Putamen (tissue), 1 donor: ENCODE measurements at places on chromosomes 7 and 10.

DNA sequence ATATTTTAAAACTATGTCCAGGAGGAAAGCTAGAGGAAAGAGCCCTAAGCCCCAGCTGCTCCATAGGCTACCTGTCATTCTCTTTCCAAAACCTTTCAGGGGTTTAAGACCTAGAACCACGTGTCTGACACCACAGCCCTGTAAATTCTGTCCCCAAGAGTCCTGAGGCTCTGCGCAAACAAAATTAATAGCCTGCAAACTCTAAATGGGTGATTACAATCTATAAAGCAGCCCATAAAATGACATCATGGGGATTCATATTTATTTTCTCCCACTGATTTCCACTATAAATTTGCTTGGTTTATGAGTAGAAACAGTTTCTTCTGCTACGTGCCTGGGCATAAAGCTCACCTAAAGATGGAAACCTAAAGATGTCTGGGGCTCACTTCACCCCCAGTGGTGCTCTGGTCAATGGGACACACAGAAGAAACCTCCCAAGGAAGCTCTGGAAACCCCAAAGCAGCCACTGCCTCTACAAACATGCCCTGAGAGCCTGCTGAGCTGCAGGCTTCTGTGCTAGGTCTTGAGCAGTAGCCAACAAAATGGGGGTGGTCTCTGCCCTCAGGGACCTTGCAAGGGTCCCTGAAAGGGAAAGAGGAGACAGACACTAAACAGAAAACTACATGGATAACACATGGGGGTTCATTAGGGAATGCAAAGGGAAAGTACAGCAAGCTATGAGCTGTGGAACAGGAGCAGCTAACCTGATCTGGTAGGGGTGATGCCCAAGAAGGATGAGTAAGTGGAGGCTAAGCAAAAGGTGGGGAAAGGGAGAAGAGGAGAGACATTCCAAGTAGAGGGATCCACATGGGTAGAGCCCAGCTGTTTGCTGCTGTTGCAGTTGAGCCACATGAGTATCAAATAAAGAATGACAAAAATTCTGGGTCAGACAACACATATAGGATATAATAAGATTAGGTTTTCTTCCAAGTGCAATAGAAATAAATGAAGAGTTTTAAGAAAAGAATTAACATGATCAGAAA, 331.7 kb downstream of the KCNMA1 start:
- DNase-seq: no peak

GRCh38 chr10:70967591-70968587, 79.5 kb upstream of the PCBD1 start:
- DNase-seq: no peak

DNA sequence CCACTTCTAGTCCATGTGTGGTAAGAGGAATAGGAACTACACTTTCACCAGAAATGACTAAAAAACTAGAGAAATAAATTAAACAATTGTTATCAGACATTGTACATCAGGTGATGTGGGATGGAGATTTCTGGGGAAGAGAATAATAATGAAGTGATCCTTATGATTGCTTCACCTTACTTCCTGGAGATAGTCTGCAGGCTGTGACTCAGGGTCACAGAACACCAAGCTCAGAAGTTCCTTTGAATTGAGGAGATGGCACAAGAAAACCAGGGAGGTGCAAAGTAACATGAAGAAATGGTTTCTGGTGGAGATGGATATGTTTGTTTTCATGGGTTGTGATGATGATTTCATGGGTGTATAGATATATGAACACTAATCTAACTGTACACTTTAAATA, 44.5 kb downstream of the ZWINT start:
- no peak for DNase-seq

GRCh38 chr7:135601182-135601581, 43.5 kb downstream of the NUP205 start:
- no peak for DNase-seq

- DNase-seq: no peak
Observed at GRCh38 chr7:95976369-95977060, 204.2 kb downstream of the DYNC1I1 start.

- DNase-seq: no peak
Observed at GRCh38 chr10:79387466-79387973, 40.3 kb downstream of the PPIF start.

- no peak for DNase-seq
Observed at GRCh38 chr10:133326745-133327650, 9.7 kb downstream of the CALY start.

DNA sequence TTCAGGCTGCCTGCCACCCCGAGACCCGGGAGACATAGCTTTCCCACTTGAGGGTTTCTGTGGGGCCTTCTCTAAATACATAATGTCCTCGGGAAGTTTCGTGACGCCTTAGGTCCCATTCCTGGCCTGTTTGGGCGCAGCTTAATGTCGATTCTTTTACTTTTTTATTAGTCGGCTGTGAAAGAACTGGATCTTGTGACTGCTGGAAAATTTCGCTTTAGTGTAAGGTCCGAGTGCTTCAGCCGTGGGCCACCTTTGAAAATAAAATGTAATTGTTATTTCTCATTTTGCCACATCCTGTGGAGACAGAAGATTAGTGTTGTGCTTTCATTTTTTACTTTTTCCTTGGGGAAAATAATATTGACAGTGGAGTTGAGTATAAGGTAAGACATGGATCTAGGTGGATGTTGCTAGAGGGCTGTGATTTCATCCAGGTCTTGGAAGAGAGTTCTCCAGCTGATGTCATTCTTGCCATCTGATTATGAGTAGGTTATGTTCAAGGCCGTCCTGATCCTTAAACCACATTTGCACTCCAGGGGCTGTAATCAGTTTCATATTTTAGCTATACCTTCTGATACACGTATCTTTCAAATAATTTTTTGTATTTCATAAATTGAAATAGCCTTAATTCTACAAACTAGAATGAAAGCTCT, 830 bp downstream of the RAB18 start:
- no peak for DNase-seq

DNA sequence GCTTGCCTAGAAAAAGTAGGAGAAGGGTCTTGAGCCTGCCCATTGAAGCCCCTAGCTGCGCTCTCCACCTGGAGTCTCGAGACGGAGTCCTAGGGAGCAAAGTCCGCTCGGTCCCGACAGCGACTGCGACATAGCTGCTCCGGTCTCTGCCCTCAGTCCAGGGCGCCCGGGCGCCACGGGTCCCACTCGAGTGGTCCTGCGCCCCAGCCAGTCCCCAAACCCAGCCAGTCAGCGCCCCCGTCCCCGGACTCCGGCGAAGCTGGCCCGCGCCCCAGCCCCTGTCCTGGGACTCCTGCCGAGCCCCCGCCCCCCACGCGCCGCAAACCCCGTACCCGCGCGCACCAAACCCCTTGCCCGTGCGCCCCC, 490 bp downstream of the TNS3 start:
- DNase-seq: no peak

- DNase-seq: no peak
Observed at GRCh38 chr10:5555881-5556280, 31.1 kb downstream of the CALML3 start.

GRCh38 chr10:132390170-132390920, 6.7 kb upstream of the PWWP2B start:
- DNase-seq: no peak

GRCh38 chr7:142711746-142712616, 37.3 kb upstream of the PRSS1 start:
- DNase-seq: no peak

DNA sequence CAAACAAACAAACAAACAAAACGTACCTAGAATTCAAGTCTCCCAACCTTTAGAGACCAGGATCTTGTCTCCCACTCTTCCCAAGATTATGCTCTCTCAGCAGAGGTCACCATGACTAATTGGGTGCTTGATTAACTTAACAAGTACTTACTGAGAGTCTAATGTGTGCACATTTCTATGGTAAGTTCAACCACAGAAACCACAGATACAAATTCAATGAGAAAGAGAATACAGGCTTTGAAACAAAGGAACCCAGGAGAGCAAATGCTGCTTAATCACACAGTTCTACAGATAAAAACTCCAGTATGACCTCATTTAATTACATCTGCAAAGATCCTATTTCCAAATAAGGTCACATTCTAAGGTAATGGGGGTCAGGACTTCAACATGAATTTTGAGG, 142.8 kb downstream of the DNAJC1 start:
- DNase-seq: no peak

GRCh38 chr7:30046127-30046770, 18.0 kb downstream of the PLEKHA8 start:
- no peak for DNase-seq

GRCh38 chr7:55448526-55448925, 83.4 kb downstream of the LANCL2 start:
- no peak for DNase-seq

DNA sequence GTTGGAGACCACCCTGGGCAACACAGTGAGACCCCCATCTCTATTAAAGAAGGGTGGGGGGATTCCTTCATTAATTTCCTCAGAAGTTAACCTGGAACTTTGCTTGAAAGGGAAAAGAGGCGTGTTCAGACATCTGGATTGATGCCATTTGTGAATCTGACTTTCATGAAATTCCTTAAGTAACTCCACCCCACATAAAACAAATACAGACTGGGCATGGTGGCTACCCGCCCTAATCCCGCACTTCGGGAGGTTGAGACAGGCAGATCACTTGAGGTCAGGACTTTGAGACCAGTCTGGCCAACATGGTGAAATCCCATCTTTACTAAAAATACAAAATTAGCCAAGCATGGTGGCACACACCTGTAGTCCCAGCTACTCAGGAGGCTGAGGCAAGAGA, 75.0 kb downstream of the EEPD1 start:
- DNase-seq: no peak

DNA sequence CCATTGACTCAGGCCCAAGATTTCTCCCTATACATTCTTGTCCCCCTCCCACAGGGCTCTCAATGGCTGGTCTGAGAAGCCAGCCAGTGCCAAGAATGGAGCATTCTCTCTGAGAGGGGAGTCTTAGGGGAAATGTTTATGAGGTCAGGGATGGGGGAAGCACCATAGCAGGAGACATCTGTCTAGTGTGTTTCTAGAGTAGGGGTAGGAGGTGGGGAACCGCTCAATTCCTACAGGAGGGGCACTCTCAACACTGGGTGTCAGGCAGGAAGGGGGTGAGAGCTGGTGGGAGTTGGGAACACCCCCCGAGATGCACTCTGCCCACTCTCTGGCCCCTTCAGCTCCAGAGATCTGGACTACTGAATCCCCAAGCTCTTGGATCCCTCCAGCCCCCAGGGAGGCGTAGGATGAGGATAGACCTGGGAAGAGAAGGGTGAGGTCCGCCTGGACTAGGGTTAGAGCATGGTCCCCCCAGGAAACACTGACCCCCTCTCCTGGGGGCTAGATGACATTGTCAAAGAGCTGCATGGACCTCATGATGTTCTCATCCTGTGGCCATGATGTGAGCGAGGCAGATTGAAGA, 8.7 kb upstream of the OGA start:
- DNase-seq: no peak

GRCh38 chr7:55081068-55081467, 62.3 kb downstream of the EGFR start:
- no peak for DNase-seq

DNA sequence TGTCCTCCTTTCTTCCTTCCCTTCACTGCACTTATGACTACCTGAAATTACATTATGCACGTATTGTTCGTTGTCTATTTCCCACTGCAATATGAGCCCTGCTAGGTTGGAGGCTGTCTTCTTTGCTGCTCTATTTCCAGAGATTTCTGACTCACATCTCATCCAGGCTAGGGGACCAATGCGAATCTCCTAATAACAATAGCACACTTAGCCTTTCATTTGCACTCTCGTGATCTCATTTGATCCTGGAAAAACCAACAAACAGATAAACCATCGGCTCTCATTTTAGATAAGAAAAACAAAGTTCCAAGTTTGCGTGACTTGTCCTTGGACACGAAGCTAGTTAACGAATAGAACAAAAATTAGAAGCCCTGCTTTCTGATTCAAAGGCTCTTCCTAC, 1.4 kb downstream of the ZNF438 start:
- DNase-seq: no peak

DNA sequence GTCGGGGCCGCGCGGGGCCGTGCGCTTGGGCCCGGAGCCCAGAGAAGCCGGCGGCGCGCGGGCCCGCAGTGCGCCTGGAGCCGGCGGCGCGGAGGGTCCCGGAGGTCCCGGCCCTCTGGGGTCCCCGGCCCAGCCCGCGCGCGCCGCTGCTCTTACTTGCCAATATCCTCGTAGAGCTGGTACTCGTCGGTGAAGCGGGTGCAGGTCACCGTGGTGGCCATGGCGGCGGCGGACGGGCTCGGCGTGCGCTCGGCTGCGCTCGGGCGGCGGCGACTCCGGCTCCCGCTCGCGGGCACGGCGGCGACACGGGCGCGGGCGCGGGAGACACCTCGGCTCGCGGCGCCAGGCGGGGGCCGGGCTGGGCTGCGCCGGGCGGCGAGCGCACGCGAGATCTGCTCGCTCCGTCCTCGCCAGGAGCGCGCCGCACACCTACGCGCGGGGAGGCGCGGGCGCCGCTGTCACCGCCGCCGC, at the start of gene CAMK2B:
TSS of gene CAMK2B (minus strand) at position 394 of the 471 bp plus-strand sequence. CDS start at position 221, 173 bp downstream.
- no peak for DNase-seq

DNA sequence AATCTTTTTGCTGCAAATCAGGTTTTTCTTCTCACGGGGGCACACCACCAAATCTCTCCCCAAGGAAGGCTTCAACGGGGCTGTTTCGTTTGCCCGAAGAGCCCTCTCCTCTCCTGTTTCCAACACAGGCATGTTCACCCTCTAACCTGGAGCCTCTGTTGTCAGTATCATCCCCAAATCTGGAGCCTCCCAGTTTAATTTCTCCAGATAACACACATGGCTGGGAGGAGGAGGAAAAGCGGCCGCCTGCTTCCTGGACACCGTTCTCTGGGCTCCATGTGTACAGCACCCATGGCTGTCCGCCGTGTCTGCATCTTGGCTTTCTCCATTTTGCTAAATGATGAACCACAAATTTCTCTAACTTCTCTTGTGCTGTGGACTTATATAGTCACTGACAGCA, 214.5 kb downstream of the DIP2C start:
- no peak for DNase-seq

DNA sequence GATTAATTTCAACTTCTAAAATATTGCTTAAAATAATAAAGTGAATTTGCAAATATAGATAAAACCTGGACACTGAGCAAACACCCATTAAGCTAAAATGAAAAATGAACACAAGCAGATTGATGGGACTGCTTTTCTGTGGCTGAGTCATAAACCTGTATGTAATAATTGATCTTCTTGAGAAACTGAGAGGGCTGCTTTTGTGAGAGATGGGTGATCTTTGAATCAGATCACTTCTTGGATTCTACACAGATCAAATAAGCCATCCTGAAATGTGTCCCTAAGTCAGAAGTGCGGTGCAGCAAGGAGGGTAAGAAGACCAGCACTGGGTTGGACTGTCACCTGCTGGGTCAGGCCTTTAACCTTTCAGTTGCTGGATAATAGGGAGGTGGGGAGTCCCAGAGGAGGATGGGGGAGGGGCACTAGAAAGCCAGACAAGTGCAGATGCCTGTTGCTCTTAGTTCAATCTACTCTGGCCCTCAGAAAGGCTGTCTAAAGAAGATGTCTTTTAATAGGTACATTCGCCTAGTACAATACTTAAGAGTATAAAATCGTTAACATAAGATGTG, 178.2 kb upstream of the NAMPT start:
- DNase-seq: no peak
